Nasal cavity respiratory epithelium epithelial cell of viscerocranial mucosa (primary cell): ENCODE measurements at places on chromosomes 6 and 20. TPM values are rescaled to one million over a fixed set of nuclear protein-coding genes. Genes with fewer than 3 reads are reported as not detected.

The C20orf144 gene
- total RNA-seq, result under 0.01 TPM in 1 of 2 replicates, not detected in the other

The C6orf15 gene
- 0.34 TPM in 1 of 2 replicates, not detected in the other for total RNA-seq

The BMP7 gene
- 1.9 TPM in 1 of 2 replicates, not detected in the other for total RNA-seq

The KCNK15 gene
- total RNA-seq, result 0.14 and 0.34 TPM in 2 replicates

The IRF4 gene
- under 0.01 TPM in 1 of 2 replicates, not detected in the other for total RNA-seq

The TINAG gene
- total RNA-seq, result not detected in 2 replicates

The FAM209B gene
- under 0.01 TPM in 1 of 2 replicates, not detected in the other for total RNA-seq

The RAD21L1 gene
- total RNA-seq, result not detected in 2 replicates

The KCNK16 gene
- not detected in 2 replicates for total RNA-seq

The MCCD1 gene
- total RNA-seq, result not detected in 2 replicates

The DNAH8 gene
- under 0.01 TPM in 2 replicates for total RNA-seq

The FOXS1 gene
- not detected in 2 replicates for total RNA-seq

The SLC35D3 gene
- total RNA-seq, result not detected in 2 replicates

The OPN5 gene
- under 0.01 TPM in 1 of 2 replicates, not detected in the other for total RNA-seq

The ASIP gene
- total RNA-seq, result not detected in 2 replicates

The PTK6 gene
- total RNA-seq, result 35.2 and 51.9 TPM in 2 replicates

The ADGRB3 gene
- total RNA-seq, result not detected in 2 replicates

The SPATA25 gene
- total RNA-seq, result 0.34 and 1.00 TPM in 2 replicates

The SNAP91 gene
- under 0.01 and 0.07 TPM in 2 replicates for total RNA-seq

The MRAP2 gene
- under 0.01 and 1.5 TPM in 2 replicates for total RNA-seq

The NT5E gene
- total RNA-seq, result 23.8 and 74.5 TPM in 2 replicates

The BFSP1 gene
- total RNA-seq, result 2.1 and 2.5 TPM in 2 replicates

The TAAR6 gene
- not detected in 2 replicates for total RNA-seq

The ZNF831 gene
- not detected in 2 replicates for total RNA-seq

The SPATS1 gene
- not detected in 2 replicates for total RNA-seq

The ERVFRD-1 gene
- total RNA-seq, result not detected in 2 replicates

The NKAIN4 gene
- total RNA-seq, result 2.7 TPM in 1 of 2 replicates, not detected in the other

The SLC32A1 gene
- total RNA-seq, result not detected in 2 replicates
